ENCODE measurements at places on chromosomes 6 and 20. TPM values are rescaled to one million over a fixed set of nuclear protein-coding genes. Genes with fewer than 3 reads are reported as not detected.

SRC gene
- total RNA-seq: 2.1 TPM

SIRPD gene
- total RNA-seq: 0.17 TPM

HCK gene
- not detected for total RNA-seq

HLA-DQB2 gene
- total RNA-seq: 1.8 TPM

XKR7 gene
- not detected for total RNA-seq

IL20RA gene
- total RNA-seq: not detected

ITPR3 gene
- total RNA-seq: 64.2 TPM

FKBP1C gene
- total RNA-seq: 0.67 TPM

DNA sequence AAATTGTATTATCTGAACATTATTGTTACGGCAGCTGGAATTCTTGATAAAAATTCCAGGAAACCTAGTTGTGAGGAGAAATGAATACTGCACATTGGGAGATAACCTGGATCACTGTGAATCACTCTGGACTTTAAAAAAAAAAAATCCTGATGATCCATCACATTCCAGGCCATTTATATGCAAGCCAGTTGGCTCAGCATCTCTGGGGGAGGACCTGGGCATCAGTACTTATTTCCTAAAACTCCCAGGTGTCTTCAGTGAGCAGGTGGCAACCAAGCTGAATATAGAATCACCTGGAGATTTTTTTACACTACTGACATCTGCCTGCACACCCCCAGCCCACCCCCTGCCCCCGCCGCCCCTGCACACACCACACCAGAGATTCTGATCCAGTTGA, 39.1 kb upstream of the SIRT5 start:
- no peak for DNase-seq

GRCh38 chr6:11433860-11434259, 103.7 kb upstream of the TMEM170B start:
- no peak for DNase-seq

DNA sequence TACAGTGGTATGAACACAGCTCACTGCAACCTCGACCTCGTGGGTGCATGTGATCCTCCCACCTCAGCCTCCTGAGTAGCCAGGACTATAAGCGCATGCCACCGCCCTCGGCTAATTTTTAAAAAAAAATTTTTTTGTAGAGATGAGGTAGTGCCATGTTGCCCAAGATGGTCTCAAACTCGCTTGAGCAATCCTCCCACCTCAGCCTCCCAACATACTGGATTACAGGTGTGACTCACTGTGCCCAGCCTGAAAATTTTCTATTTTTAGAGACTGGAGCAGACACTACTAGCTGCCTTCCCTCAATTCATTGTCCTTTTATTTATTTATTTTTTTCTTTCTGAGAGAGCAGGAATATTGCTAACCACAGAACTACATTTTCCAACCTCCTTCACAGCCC, 20.3 kb upstream of the GTF3C6 start:
- DNase-seq: no peak

DNA sequence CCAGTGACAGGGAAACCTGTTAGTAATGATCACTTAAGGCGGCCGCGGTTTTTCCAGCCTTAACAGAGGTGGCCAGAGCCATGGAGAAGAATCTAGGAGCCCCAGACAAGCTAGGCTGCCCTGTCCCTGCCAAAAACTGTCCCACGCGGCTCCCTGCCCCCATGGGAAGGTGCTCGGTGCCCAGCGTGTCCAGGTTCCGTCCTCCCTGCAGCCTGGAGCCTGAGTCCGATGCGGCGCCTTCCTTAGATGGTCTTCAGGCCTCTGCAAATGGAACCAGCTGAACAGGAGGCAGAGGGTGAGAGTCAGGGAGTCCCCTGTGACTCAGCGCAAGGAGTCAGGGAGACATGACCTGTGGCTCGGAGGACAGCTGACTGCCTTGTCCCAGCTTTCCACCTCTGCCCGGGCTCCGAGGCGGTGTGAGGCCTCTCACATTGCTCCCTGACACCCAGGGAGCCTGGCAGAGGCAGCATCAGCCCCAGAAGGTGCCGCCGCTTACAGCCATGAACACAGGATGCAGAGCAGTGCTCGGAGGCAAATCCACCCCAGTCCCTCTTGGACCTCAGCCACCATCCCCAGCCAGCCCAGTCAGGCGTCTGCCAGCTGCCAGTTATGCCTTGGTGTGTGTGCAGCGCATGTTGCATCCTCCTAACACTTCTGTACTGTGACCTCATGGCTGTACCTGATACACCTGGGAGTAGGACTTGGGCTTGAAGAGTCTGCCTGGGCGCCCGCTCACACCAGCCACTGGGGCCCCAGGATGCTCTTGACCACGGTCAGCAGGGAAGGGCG, 377.7 kb downstream of the CDH4 start:
- DNase-seq: no peak

GRCh38 chr6:142332393-142333098, 30.7 kb downstream of the ADGRG6 start:
- DNase-seq: no peak

GRCh38 chr6:53032849-53033248, 32.4 kb upstream of the FBXO9 start:
- DNase-seq: no peak

- no peak for DNase-seq
These were observed 40.6 kb downstream of the TXLNB start for GRCh38 chr6:139251045-139251690.

GRCh38 chr20:51326201-51326819, 216.2 kb downstream of the NFATC2 start:
- peak; percentile 65 for DNase-seq

- no peak for DNase-seq
These were observed 17.5 kb downstream of the NCR2 start for GRCh38 chr6:41352907-41353306.

- DNase-seq: no peak
These were observed 19.5 kb upstream of the TAF4 start for GRCh38 chr20:62085206-62085605.

DNA sequence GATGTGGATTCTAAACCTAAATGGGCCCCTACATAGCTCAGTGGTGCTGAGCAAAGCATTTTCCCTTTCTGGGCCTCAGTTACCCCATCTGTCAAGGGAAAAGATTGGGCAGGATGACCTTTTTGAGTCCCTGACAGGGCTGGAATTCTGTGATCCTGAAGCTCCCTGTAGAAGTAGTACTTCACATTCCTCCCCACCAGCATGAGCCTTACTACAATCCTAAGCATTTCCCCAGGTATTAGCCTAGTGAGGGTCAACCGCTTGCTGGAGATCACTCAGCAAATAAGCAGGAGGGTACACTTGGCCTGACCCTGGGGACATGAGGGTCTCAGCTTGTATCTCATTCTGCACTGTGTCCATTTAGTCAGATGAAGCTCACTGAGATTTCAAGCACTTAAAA, 13.4 kb downstream of the NDRG3 start:
- no peak for DNase-seq

- no peak for DNase-seq
These were observed 46.0 kb downstream of the DACT2 start for GRCh38 chr6:168273441-168274036.

- DNase-seq: no peak
These were observed 40.0 kb upstream of the GCNT2 start for GRCh38 chr6:10481101-10481500.

Measured in activated CD4-positive, alpha-beta T cell treated with anti-CD3 and anti-CD28 coated beads, Interleukin-2, amount 10 ng/mL, durations not matched to agents 7 days and 5 days (primary cell).